ENCODE measurements at places on chromosomes 1 and 21.
A peak's percentile ranks its signal among the peaks of the same experiment; 100 is the strongest.

- DNase-seq = no peak
Measured at GRCh38 chr1:57167997-57168396, 202.2 kb upstream of the C8B start.

DNA sequence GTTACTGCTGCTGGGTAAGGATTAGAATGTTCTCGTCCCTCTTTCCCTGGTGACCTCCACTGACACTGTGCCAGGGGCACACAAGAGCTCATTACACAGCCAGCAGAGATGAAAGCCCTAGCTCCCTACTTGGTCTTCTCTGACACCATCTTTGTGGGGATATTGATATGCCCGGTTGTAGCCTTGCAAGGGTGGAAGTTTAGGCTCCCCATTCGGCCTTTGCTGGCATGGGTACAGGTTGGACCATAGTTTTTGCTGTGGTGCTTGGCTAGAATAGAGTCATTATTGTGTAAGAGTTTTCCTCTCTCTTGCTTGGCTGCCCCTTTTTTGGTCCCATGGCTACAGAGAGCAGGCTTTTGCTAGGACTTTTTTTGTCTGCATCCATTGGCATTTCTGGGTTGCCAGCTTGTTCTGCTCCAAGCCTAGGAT, 12.3 kb downstream of the RAB4A start:
- DNase-seq = no peak

DNA sequence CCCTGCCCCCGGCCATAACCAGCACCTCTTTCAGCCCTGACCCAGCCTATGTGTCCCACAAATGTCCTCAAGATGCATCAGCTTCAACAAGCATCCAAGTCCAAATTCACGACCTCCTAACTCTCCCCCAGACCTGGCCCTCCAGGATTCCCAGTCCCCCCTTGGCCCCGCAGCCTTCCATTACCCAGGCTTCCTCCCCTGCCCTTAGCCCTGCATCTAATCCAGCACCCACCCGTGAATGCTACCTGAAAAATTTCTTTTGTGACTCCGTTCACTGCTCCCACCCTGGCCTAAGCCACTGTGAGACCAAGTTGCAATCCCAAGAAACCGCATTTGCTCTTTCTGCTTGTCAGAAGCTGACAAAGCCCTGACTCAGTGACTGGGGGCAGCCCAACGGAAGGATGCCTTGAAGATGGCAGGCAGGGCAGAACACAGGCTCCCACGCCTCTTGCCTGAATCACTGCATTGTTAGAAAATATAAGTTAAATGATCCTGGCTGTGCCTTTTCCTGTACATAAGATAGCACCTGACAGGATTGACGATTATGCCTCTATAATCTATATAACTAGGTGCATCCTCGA, 939 bp upstream of the MFAP2 start:
- DNase-seq = peak; percentile 76

DNA sequence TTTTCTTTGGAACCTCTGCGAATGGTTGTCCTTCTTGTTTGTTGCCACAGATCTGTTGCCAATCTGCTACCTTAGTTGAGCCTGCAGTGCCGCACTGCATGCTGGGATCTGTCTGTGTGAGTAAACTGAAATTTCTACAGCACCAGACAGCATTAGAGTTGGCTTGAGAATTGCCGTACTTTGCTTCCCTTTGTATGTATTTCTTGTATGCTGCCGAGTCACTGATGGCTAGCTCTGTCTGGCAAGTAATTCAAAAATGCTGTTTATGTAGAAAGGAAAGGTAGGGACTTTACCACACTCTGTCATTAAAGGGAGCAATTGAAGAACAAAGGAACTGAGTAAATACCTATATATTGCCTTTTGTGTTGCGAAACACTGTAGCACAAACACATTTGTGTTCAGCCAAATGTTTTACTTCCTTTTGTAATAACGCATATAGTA, 857.4 kb downstream of the USP25 start:
- DNase-seq = no peak

- DNase-seq = no peak
Measured at GRCh38 chr21:15003463-15004135, 61.2 kb downstream of the NRIP1 start.

DNA sequence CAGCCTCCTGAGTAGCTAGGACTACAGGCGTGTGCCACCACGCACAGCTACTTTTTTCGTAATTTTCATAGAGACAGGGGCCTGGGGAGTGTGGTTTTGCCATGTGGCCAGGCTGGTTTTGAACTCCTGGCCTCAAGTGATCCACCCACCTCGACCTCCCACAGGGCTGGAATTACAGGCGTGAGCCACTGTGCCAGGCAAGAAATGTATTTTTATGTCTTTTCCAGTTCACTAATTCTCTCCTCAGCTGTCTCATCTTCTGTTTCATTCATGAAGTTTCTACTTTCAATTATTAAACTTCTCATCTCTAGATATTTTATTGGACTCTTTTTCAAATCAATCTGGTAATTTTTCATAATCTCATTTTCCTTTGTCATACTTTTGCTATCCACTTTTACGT, 72.1 kb upstream of the DISP3 start:
- DNase-seq = no peak

Measured in non-pigmented ciliary epithelial cell (primary cell).